Inflammatory macrophage (primary cell): ENCODE measurements at places on chromosomes 16 and 17.
A peak's percentile ranks its signal among the peaks of the same experiment; 100 is the strongest.

GRCh38 chr17:38851434-38851833 lies 2.1 kb downstream of the RPL23 start:
- DNase-seq, result no peak

- no peak for DNase-seq
These were observed 104.3 kb upstream of the FOXF1 start for GRCh38 chr16:86406056-86406455.

GRCh38 chr16:72959301-72959996 lies 88.5 kb downstream of the ZFHX3 start:
- DNase-seq, result no peak

DNA sequence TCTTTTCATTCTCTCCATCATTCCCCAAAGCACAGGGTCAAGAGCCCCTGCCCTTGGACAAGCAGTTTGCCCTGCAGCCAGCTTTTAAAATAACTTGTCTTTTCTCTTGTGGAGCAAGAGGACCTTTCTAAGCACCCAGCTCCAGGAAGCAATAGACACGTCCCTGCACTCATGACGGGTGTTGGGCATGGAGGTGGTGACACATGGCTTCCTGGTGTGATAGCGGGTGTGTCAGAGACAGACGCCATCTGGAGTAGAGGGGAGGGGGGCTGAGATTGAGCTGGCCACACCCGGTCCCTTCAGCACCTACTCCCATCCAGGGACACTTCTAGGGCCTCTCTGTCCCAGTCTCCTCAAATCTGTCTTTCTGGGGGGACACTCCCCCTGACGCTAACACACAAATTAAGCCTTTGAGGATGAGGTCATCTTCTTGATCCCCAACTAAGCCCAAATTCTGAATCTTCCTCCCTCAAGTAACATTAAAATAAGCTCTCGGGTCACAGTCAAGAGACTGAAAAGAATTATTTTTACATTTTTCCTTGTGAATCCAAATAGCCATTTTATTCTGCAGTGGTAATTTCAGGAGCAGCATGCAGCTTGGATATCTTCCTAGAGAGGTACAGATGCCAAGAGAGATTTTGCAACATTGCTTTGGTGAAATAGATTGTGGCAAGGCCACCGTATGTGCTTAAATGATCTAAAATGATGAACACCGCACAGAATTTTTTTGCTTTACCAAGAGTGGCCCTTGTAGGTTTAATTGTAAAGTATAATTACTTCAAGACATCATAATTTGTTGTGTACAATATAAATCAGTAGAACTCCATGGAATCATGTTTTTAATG lies 216.6 kb upstream of the IRX3 start:
- DNase-seq, result no peak

DNA sequence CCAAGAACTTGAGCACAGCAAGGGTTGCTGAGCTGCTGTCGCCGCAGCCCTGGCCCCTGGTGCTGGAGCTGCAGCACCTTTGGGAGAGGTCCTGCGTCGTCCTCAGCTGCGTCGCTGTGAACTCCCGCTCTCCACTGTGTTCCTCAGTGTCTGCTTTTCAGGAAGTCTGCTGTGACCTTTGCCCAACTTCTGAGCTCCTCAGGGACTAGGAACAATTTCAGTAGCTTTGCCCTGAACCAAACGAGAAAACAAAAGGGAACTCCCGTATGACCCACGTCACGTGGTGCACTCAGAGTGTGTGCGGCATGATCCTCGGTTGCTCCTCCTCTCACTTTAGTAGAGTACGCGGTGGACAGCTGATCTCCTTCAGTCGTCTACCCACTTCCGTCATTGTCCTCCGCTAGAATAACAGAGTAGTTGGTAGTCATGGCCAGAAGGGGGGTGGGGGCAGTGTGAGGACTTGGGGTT lies 44.2 kb downstream of the WDR45B start:
- peak; percentile 96 for DNase-seq

DNA sequence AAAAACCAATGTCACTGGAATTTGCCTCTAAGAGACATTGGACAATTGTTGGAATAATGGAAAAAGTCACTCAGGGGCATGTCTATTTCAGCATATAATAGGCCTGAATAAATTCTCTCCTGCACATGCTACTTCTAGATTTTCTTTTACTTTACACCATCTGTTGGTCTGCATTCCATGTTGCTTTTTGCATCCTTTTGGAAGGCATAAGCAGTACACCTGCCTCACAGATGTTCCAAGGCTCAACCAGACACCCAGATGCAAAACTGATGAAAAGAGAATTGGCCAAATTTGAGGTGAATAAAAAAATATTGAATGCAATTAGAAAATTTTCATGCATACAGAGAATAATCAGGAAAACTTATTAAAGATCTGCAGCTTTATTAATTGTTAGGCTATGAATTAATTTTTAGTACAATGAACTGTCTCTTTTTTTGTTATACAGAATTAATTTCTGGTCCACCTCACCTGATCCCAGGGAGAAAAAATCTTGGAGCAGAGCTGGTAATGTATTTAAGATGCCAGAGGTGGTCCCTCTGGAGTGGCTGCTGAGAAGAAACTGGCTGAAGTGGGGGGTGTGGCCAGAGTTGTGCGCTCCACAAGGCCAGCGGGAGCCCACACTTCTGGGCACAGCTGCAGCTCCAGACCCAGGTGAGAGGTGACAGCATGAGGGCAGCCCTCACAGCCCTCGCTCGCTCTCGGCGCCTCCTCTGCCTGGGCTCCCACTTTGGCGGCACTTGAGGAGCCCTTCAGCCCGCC lies 778.6 kb downstream of the CDH11 start:
- DNase-seq, result no peak

DNA sequence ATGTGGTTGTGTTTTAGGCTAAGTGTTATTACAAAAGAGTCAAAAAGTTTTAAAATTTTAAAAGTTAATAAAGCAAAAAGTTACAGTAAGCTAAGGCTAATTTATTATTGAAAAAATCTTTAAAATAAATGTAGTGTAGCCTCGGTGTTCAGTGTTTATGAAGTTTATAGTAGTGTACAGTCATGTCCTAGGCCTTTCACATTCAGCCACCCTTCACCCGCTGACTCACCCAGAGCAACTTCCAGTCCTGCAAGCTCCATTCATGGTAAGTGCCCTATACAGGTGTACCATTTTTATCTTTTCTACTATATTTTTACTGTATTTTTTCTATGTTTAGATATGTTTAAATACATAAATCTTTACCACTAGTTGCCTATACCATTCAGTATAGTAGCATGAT lies 98.5 kb upstream of the RPRML start:
- DNase-seq, result no peak

DNA sequence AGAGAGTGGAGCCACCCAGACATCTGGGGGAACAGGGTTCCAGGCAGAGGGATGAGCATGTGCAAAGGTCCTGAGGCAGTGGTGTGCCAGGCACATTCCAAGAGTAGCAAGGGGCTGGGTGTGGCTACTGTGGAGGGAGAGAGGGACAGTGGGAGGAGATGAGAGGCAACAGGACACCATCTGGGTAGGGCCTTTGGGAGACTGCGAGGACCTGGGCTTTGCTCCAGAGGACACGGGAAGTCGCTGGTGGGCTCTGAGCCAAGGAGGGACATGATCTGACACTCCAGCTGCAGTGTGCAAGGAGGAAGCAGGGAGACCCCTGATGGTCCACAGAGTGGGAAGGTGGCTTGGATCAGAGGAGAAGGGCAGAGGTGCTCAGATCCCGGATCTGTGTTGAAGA lies 56.7 kb upstream of the MED9 start:
- no peak for DNase-seq

DNA sequence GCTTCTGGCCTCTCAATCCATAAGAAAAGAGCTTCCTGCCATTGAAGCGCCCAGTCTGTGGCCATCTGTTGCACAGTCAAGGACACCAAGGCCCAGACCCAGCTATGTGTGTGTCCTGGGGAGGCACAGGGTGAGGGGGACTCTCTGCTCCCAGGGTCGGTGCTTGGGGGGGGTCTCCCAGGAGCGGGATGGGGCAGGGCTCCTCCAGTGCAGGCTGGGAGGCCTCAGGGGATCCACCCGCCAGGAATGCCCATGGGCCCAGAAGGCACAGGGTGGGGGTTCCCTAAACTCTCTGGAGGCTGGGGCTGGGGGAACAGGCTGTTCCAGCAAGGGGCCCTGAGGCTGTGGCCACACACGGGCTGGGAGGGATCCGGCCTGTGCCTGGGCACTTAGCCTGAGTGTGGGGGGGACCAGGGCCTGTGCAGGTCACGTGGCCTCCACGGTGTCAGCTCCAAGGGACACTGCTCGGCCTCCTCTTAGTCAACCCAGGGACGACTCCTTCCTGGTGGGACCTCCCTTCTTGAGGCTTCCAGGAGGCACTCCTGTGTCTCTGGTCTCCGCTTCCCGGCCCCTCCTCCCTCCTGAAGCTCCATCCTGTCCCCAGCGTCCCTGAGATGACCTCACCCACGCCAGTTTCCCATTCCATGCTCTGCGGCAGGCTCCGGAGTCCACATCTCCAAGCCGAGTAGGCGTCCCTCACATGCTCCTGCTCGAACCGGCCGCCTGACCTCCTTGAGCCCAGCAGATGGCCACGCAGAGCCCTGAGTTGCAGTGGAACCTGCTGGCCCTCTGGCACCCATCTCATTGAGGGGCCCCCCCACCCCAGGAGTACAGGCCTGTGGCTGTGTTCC lies 23.1 kb upstream of the BAHCC1 start:
- peak; percentile 46 for DNase-seq

GRCh38 chr17:57455063-57455914 lies 199.0 kb downstream of the MSI2 start:
- peak; percentile 85 for DNase-seq

- no peak for DNase-seq
These were observed 569 bp downstream of the PRSS21 start for GRCh38 chr16:2817340-2818271.

GRCh38 chr16:50309156-50309526 lies 42.8 kb downstream of the ADCY7 start:
- DNase-seq, result no peak

DNA sequence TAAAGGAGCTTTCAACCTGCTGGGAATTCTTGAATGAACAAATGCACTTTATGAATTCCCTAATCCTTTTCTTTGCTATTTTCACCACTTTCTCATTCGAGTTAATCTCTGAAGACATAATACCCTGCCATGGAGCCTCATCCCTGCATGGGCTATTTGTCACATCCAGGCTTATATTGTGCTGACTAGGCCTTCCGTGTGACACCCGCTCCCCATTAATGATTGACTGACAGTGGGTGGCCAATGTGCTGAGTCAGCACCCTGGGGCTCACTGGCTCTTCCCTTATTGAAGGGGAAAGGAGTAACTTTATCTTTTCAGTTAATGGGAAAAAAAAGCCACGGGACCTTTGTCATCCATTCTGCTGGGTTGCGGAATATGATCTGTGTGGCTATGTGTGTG lies 1024.8 kb upstream of the EEF2KMT start:
- no peak for DNase-seq
